ENCODE measurements at places on chromosomes 5 and 9.

DNA sequence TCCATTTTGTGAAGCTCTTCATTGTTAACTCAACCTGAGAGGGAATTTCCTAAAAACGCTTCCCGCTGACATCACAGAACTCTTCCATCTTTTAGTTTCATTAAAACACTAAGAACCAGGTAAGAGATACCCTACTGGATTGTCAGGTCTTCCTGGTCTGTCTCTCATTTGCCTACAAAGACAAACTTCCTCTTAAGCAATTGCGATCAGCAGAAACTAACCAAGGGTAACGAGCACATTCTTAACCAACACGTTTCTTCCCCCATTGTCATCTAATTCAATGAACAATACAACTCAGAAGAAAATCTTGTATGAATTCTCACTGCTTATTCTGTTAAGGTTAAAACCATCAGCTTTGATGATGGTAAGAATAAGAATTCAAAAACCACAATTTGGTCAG is 6.6 kb downstream of the FBXW11 start:
- DNase-seq, result no peak

GRCh38 chr9:86322973-86323644 is 31.1 kb downstream of the TUT7 start:
- DNase-seq, result no peak

DNA sequence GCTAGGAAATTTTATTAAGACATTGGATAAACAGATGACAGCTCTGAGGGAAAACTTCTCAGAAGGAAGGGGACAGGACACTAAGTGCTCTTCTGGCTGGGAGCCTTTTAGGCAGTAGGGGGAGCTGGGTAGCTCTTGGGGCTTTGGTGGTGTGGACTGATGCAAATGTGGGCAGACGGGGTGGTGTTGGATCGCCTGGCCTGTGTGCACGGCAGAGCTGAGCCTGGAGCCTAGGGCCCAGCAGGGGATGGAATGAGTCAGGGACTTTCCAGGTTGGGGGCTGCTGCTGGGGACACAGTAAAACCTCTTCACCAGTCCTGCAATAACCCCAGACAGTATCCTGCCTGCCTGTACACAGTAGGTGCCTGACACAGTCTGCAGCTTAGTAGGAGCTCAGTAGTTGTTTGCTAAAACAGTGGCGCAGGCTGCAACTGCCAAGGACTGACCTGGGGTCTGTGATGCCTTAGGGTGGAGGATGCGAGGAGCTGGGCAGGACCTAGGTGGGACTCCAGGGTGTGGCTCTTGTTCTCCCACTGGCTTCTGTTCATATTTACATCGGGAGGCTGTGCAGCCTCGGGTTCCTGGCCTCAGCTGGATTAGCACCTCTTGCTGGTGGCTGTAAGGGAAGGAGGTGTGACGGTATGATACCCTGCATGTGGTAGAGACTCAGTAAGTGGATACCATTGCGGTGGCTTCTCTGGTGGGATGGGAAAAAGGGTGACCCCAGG is 83.8 kb downstream of the DAB2IP start:
- no peak for DNase-seq

- DNase-seq, result no peak
Measured at GRCh38 chr5:91357012-91357634, 26.0 kb downstream of the ARRDC3 start.

Data from stimulated activated CD4-positive, alpha-beta T cell treated with anti-CD3 and anti-CD28 coated beads, TNF-alpha, amount 100 ng/mL, for 1 hour (primary cell).